Activated naive CD4-positive, alpha-beta T cell treated with anti-CD3 and anti-CD28 coated beads, Interleukin-2, amount 10 ng/mL, durations not matched to agents 7 days and 5 days (primary cell): ENCODE measurements at places on chromosomes 11 and 22.

- DNase-seq = no peak
Measured at GRCh38 chr11:77126861-77127234, 1.2 kb upstream of the MYO7A start.

DNA sequence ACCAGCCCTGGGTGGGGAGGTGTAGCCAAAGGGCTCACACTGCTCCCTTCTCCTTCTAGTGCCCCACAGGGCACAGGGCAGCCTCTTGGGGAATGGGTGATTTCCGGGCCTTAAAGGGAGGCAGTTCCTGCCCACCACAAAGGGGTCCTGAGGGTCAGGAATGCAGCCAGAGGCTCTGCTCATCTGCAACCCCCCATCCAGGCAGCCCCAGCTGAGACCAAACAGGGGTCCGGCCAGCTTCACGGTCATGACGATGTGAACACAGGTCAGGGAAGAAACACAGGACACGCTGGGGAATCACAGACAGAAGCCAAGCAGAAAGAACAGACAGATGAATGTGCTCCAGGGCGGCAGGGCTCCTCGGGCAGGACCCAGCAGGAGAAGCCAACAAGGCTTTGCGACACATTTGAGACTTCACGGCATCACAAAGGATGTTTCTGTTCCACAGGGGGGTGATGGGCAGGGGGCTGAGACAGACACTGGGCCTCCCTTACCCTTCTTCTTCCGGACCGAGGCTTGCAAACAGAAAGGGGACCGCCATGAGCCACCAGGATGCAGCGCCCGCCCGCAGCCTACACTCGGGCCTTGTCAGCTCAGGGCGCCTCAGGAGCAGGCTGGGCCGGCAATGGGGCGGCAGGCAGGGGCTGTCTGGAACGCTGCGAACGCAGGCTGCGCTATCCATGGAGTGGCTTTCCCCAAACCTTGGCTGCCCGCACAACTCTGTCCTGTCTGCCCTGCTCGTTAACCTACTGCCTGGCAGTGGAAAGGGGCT is 101.9 kb downstream of the CTTN start:
- no peak for DNase-seq

GRCh38 chr11:1257366-1257765 is 34.5 kb downstream of the MUC5B start:
- DNase-seq = no peak

GRCh38 chr11:63277345-63277943 is 34.0 kb upstream of the SLC22A25 start:
- DNase-seq = no peak

DNA sequence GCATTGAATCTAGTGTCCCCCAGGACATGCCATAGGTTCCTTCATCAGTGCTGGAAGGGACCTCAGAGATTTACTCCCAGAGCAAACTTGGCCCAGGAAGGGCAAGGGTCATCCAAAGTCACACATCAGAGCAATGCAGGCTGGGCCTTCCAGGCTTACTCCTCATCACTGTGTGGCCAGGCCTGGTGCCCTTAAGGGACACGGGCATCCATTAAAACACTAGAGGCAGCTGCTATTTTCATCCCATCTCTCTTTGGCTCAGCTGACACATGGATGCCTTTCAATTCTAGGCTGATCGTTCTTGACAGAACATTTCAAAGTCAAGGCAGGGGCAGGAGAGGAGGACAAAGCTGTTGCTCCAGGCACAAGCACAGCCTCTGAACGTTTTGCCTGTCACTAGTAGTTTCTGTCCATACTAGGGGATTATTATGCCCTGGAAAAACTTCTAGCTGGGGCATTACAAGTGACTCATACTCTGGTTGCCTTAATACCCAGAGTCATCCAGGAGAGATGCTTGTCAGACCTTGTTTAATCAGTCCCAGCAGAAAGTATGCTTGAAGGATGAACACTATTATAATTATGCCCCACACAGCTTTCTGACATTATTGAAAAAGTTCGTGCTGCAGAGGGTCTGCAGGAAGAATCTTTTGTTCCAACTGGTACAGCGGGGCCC is 240.3 kb downstream of the TENM4 start:
- DNase-seq = no peak

DNA sequence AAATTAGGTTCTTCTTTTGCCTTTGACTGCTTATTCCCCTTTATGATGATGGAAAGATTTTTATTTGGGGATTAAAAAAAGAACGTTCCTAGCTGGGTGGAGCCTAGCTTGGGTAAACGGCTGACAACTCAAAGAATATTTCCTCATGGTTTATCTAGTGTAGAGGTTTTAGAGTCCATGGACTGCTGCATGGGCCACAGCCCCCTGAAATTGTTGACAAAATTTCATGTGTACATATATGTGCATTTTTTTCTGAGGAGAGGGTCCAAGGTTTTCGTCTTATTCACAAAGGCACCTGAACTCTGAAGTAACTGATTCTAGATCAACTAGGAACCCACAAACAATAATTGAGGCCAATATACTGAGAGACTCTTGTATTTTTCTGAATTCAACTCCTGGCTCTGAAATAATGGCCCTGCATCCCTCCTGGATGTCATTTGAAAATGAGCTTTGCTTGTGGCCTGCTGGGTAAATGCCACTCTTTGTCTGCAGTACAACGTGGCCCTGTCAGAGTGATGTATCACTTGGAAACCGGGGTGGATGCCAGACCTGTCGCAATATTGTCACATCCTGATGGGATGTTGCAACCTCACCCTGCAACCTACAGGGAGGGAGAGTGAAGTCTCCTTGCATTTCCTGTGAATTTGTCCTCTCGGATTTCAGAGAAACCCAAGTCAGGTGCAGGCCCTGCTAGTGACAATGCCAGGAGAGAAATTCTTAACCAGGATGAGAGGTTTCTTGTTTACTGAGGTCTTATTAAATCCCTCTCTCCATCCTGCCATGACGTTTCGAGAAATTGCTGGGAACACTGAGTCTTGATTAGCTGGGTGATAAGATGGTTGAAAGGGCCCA is 33.8 kb downstream of the EHF start:
- no peak for DNase-seq

DNA sequence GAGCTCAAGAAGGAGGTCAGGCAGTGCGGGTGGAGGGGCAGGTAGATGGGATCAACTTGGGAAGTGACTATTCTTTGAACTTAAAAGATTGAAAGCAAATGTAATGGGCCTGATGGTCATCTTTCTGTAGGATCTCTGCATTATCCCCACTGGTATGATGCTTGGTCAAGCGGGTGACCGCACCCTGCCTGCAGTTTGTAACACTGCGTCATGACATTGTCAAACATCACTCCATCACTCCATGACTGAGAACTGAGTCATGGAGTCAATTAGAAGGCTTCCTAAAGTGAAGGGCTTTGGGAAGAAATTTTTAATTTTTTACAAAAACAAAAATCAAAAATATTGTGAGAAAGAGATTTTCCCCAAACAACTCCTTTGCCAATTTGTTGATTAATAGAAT is 62.4 kb upstream of the BMAL1 start:
- no peak for DNase-seq

GRCh38 chr11:93822359-93822758 is 28.1 kb downstream of the VSTM5 start:
- DNase-seq = no peak

- no peak for DNase-seq
Measured at GRCh38 chr11:27717801-27718229, 17.6 kb upstream of the BDNF start.

GRCh38 chr11:121540627-121541026 is 87.9 kb upstream of the SORL1-AS1 start:
- DNase-seq = no peak
